ENCODE measurements at places on chromosomes 7 and 10.

DNA sequence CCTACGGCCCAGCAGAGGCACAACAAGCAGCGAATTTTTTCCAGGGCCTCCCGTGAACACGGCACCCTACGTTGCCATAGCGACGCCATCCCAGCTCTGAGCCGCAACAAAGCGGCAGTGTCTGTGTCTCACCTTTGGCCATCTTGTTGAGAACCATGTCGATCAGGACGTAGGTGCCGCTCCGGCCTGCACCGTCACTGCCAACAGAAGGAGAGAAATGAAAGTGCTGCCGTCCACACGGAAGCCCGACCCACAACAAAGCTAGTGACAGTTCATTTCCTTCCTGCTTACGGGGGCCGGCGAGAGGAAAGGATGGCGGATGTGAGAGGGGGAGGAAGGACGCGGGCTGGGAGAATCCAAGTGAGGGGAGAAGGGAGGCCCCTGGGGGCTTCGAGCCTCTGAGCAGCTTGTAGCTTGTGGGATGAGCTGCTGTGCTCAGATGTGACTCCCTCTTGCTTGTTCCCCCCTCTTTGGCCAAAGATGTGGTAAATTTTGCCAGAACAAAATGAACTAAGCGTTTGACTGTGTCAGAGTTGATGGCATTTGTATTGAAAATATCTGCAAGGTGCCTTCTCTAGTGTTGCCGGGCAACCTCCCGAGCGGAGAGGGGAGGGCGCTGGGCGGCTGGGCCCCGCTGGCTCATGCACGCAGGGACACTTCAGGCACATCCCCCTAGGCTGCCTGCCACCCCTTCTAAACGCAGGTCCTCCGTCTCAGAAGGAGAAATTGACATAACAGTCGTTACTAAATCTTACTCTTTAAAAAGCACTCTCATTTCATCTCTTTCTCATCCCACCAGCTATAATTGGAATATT is 232.2 kb downstream of the DNAJB6 start:
- no peaks in the 10 kb centered on the region for H3K36me3 ChIP-seq
- peak; percentile 9 for DNase-seq

DNA sequence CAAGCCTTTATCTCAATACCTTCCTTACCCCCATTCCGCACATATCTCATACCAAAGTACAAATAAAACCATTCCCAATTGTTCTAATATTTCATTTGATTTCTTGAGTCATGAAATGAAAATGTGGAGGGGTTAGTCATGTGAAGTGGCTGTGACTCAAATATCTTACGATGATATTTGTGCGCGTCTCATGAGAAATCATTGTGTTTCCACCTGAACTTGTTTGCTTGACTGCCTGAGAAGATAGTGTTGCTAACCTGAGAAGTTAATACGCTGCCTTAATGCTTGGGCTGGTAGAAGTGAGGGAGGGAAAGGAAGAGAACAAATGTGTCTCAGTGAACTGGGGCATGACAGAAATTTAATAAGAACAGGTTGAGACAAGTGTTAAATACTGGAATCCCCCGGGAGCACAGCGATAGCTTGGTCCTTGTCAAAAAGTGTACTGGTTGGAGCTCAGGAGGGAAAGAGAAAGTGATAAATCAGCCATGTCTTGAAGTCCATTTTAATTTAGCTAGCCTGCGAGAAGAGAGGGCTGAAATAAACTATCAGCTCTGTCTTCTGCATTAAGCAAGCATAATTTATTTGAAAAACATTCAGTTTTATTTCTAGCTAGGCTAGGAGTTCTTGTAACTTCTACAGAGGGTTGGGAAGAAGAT is 7.2 kb upstream of the EPHA1 start:
- H3K4me1 ChIP-seq: peaks cover 5% of the 10 kb centered on the region
- H3K36me3 ChIP-seq: no peaks in the 10 kb centered on the region

DNA sequence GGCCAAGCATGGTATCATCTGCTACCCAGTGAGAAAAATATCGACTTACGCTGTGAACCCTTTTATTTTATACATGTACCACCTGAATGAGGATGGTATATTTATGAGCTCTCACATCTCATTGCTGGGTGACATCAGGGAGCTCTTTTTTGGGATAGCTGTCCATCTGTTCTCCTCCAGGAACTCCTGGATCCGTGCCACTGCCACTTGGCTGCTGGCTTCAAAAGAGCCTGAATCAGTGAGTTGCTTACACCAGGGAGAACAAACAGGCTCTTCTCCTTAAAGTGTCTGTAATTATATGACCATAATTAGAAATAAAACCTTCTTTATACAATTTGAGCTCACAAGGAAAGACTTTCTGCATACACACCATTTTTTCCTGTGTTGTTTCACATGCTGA is 106.2 kb downstream of the KAT6B start:
- H3K27me3 ChIP-seq: no peaks in the 10 kb centered on the region
- H3K36me3 ChIP-seq: no peaks in the 10 kb centered on the region
- H3K27ac ChIP-seq: no peak overlapping the region
- H3K4me1 ChIP-seq: peaks cover 21% of the 10 kb centered on the region

- H3K4me1 ChIP-seq: no peaks in the 10 kb centered on the region
- H3K27me3 ChIP-seq: no peaks in the 10 kb centered on the region
- no peak overlapping the region for H3K27ac ChIP-seq
These were observed 428.9 kb downstream of the TNS3 start for GRCh38 chr7:47153058-47153457.

DNA sequence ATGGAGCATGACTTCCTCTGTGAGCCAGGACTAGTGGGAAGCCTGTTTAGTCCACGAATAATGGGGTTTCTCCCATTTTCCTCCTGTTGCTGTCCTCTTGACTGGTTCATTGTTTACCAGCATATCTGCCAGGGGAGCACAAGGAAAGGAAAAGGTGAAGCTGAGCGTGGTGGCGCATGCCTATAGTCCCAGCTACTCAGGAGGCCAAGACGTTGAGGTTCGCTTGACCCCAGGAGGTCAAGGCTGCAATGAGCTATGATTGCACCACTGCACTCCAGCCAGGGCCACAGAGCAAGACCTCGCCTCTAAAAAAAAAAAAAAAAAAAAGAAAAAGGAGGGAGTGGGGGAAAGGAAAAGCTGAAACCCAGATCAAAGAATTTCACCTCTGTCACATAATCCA is 5.8 kb upstream of the IL2RA start:
- H3K4me3 ChIP-seq: no peak overlapping the region
- no peaks in the 10 kb centered on the region for H3K4me1 ChIP-seq
- no peak overlapping the region for H3K27ac ChIP-seq
- H3K27me3 ChIP-seq: peaks cover 29% of the 10 kb centered on the region
- DNase-seq: no peak

DNA sequence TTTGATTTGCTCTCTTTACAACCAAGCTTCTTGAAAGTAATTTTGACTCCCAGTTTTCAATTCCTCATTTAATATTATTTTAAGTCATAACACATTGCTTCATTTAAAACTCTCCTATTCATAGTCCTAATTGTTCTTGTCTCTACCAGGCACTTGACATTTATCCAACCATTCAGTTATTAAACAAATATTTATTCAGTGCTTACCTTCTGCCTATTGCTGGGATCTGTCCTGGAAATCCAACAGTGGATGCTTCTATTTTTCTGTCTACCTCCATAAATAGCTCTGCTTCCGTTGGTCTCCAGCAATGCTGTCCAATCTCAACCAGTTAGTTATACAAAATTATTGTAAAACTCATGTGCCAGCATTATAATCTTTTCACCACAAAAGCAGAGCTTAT is 615.1 kb downstream of the ZWINT start:
- no peak overlapping the region for H3K27ac ChIP-seq
- no peaks in the 10 kb centered on the region for H3K36me3 ChIP-seq
- H3K4me1 ChIP-seq: no peaks in the 10 kb centered on the region
- no peak overlapping the region for H3K4me3 ChIP-seq
- no peak for DNase-seq

- no peak overlapping the region for H3K4me3 ChIP-seq
These were observed 52.0 kb upstream of the GRB10 start for GRCh38 chr7:50834679-50835078.

- peaks cover 9% of the 10 kb centered on the region for H3K4me1 ChIP-seq
- no peaks in the 10 kb centered on the region for H3K36me3 ChIP-seq
- no peak overlapping the region for H3K27ac ChIP-seq
- no peak for DNase-seq
These were observed 10.3 kb downstream of the PRF1 start for GRCh38 chr10:70592186-70592735.

GRCh38 chr10:124849111-124849773 is 47.6 kb downstream of the ABRAXAS2 start:
- H3K27me3 ChIP-seq: no peaks in the 10 kb centered on the region
- H3K27ac ChIP-seq: no peak overlapping the region
- H3K4me1 ChIP-seq: no peaks in the 10 kb centered on the region
- DNase-seq: no peak
- H3K4me3 ChIP-seq: no peak overlapping the region
- no peaks in the 10 kb centered on the region for H3K36me3 ChIP-seq

- H3K27ac ChIP-seq: no peak overlapping the region
- no peaks in the 10 kb centered on the region for H3K27me3 ChIP-seq
- H3K4me1 ChIP-seq: no peaks in the 10 kb centered on the region
- H3K36me3 ChIP-seq: no peaks in the 10 kb centered on the region
- H3K4me3 ChIP-seq: no peak overlapping the region
- DNase-seq: no peak
These were observed 186.3 kb downstream of the IPMK start for GRCh38 chr10:58081353-58081752.

DNA sequence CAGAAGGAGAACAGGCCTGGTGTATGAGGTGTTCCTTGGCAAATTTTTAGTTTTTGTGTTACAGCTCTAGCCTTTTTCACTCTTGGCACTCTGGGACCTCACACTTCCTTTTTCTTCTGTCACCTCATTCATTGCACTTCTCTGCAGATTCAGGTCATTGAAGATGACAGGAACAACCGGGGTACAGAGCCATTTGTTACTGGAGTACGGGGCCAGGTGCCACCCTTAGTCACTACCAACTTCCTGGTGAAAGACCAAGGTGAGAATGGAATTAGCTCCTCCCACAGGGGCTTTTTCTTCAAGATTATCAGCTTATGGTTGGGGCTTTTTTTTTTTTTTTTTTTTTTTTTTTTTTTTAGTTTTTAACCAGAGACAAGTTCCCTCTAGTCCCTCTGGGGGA is 18.5 kb upstream of the CHCHD1 start:
- peaks cover 76% of the 10 kb centered on the region for H3K36me3 ChIP-seq
- no peak for DNase-seq
- no peak overlapping the region for H3K27ac ChIP-seq
- no peak overlapping the region for H3K4me3 ChIP-seq

GRCh38 chr7:50812094-50812493 is 29.4 kb upstream of the GRB10 start:
- no peaks in the 10 kb centered on the region for H3K4me1 ChIP-seq
- DNase-seq: no peak
- no peaks in the 10 kb centered on the region for H3K36me3 ChIP-seq

- H3K27me3 ChIP-seq: peaks cover 13% of the 10 kb centered on the region
- no peak overlapping the region for H3K27ac ChIP-seq
- no peak for DNase-seq
- no peak overlapping the region for H3K4me3 ChIP-seq
- peaks cover 11% of the 10 kb centered on the region for H3K4me1 ChIP-seq
These were observed 25.5 kb upstream of the VPS41 start for GRCh38 chr7:38934536-38934935.

DNA sequence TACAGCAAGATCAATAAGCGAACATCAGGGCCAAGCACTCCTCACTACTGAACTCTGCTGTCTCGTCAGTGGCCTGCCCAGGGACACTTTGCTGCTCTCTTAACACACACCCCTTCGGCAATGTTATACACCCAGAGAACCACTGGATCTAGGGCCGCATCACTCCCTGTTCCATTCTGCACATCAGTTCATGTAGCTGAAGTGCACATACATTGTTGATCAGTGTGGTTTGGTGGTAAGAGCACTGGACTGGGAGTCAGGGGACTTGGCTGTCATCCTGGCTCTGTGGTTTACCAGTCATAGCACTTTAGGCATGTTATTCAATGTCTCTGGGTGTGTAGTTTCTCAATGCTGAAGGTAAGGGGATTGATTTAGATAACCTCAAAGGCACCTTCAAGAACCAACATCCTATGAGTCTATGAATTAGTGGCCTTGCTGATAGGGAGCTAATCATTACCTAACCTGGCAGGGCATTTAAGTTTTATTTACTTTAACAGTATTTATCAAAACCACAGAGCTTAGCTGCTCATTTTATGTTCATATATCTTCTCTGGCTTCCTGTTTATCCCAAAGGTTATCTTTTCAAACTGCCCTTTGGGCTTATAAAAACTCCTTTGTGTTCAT is 24.8 kb downstream of the DUSP5 start:
- no peaks in the 10 kb centered on the region for H3K27me3 ChIP-seq
- H3K4me3 ChIP-seq: no peak overlapping the region
- DNase-seq: no peak
- no peaks in the 10 kb centered on the region for H3K36me3 ChIP-seq
- H3K27ac ChIP-seq: no peak overlapping the region
- H3K4me1 ChIP-seq: peaks cover 12% of the 10 kb centered on the region

- no peak for DNase-seq
- no peaks in the 10 kb centered on the region for H3K36me3 ChIP-seq
- no peak overlapping the region for H3K4me3 ChIP-seq
- no peaks in the 10 kb centered on the region for H3K4me1 ChIP-seq
- H3K27ac ChIP-seq: no peak overlapping the region
These were observed 262.2 kb downstream of the WDR11 start for GRCh38 chr10:121113385-121113696.

GRCh38 chr10:104098358-104098925 is 12.8 kb upstream of the COL17A1 start:
- no peak for DNase-seq
- no peaks in the 10 kb centered on the region for H3K4me1 ChIP-seq
- no peaks in the 10 kb centered on the region for H3K36me3 ChIP-seq

DNA sequence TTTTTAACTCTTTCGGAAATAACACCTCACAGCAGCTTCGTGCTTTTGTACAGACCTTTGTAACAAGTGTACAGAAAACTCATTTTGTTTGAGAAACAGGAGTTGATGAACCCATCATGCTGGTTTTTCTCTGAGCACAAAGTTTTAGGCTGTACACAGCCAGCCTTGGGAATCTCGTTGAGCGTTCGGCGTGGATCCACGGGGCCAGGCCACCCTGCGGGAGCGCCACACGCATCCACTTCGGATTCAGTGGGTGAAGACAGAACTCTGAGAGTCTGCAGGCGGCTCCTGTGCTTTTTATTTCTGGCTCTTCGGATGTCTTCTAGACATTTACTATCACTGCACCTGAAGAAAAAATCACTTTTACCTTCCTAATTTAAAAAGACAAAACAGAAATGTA is 131.2 kb downstream of the SMURF1 start:
- DNase-seq: no peak
- H3K36me3 ChIP-seq: peaks cover 54% of the 10 kb centered on the region
- H3K4me1 ChIP-seq: no peaks in the 10 kb centered on the region
- no peaks in the 10 kb centered on the region for H3K27me3 ChIP-seq

DNA sequence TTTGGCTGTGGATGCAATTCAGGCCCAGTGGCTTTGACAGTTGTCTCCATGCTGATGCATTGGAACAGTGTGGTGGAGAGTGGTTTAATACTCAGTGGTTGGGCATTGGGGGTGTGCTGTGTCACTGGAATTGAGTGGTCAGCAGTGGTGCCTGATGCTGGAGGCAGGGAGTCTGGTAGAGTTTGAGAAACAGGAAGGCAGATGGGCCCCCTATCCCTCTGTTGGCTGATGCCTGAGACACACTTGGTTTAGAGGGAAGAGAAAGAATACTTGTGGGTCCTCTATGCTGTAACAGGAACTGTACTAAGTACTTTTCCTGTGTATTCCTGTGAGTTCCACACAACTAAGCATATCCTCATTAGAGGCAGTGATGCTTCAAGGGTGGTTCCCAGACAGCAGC is 55.4 kb downstream of the EEPD1 start:
- no peak overlapping the region for H3K4me3 ChIP-seq
- no peaks in the 10 kb centered on the region for H3K27me3 ChIP-seq
- no peaks in the 10 kb centered on the region for H3K4me1 ChIP-seq
- no peak overlapping the region for H3K27ac ChIP-seq
- H3K36me3 ChIP-seq: no peaks in the 10 kb centered on the region

GRCh38 chr7:135355377-135356048 is 121.9 kb downstream of the STRA8 start:
- no peaks in the 10 kb centered on the region for H3K4me1 ChIP-seq
- no peaks in the 10 kb centered on the region for H3K36me3 ChIP-seq
- no peak overlapping the region for H3K4me3 ChIP-seq
- no peak for DNase-seq

All from A673 (cell line).